ENCODE measurements at places on chromosomes 11 and 22. TPM values are rescaled to one million over a fixed set of nuclear protein-coding genes. Genes with fewer than 3 reads are reported as not detected.

Gene FAM83F
- total RNA-seq: 1.8 TPM

DNA sequence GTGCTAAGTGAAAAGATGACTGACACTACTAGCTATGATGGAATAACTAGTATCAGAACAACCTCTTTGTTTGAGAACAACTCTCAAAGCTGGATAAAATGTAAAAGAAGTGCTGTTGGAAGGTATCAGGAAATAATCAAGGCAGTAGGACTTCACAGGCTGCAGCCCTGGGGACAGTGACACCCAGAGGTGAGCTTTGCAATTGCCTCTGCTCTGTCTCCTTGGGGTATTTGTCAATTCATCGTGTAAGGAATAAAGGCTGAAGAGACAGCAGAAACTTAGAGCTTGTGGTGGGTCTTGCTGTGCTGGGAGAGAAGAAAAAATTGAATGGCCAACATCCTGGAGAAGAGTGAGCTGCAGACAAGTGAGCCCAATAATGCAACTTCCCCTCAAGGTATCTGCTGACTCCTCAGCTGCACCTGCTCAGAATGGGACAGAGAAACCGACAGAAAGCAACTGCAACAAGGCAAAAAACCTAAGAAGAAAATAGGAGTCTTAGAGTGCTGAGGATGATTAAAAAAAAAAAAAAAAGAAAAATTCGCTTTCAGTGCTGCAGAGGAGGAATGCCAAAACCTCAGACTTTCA is 141.1 kb downstream of the RCN1 start:
- DNase-seq: peak; percentile 37

GRCh38 chr22:37443977-37444376 is 16.7 kb upstream of the ELFN2 start:
- no peak for DNase-seq

GRCh38 chr11:80034801-80035200 is 594.0 kb upstream of the TENM4 start:
- no peak for DNase-seq

- no peak for DNase-seq
Measured at GRCh38 chr11:27938011-27938410, 169.9 kb downstream of the KIF18A start.

Measured in activated naive CD4-positive, alpha-beta T cell treated with anti-CD3 and anti-CD28 coated beads for 36 hours (primary cell).